ENCODE measurements at places on chromosomes 6 and 20. TPM values are rescaled to one million over a fixed set of nuclear protein-coding genes. Genes with fewer than 3 reads are reported as not detected.
A peak's percentile ranks its signal among the peaks of the same experiment; 100 is the strongest.

GRCh38 chr6:115891111-115891669 lies 169.5 kb downstream of the FRK start:
- DNase-seq = peak; percentile 17

DNA sequence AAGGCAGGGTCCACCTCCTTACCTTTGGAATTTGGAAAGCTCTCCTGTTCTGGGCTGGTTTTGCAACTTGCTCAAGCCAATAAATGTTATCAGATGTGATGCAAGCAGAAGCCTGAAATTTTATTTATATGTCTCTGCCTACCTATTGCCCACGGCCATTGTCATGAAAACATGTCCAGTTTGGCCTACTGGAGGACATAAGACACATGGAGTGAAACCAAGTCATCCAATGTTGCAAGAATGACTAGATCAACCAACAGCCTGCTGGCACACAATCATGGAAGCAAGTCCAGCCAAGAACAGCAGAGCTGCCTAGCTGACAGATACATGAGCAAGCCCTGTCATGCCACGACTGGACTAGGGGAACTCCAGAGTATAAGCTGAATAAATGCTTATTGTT lies 56.7 kb upstream of the IRAK1BP1 start:
- no peak for DNase-seq

GRCh38 chr20:9565910-9566550 lies 51.6 kb downstream of the LAMP5 start:
- no peak for DNase-seq

GRCh38 chr20:3990716-3991115 lies 24.6 kb downstream of the RNF24 start:
- no peak for DNase-seq

- no peak for DNase-seq
Observed at GRCh38 chr20:13717631-13718044, 67.1 kb downstream of the ESF1 start.

DNA sequence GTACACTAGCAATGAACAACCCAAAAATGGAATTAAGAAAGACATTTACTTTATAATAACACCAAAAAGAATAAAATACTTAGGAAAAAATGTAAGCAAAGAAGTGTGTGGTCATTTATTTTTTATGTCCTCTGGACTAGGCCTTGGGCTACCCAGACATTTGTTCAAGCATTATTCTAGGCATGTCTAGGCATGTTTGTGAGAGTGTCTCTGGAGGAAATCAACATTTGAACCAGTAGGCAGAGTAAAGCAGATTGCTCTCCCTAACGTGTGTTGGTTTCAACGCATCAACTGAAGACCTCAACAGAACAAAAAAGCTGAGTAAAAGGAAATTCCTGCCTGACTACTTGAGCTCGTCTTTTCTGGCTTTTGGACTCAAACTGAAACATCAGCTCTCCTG lies 84.5 kb downstream of the ANKEF1 start:
- DNase-seq = no peak

DNA sequence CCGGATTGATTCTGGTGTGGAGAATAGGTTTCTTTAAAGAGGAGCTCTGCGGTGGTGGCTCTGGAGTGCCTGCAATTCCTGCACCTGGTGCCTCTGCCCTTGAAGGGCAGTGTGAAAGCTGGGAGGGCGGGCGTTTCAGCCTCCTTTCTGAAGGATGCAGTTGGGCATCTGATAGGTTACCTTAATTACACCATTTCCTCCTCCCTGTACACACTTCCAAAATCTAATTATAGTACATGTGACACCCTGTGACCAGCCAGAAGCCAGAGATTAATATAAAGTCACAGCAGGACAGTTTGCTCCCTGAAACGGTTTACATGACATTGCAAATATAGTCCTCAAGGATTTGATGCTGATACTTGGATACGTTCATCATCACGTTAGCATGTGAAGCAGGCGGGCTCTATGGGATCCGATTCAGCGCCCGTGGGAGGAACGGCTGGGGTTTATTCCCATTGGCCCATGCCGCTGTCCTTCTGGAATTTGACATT lies 548.2 kb downstream of the QKI start:
- DNase-seq = no peak

DNA sequence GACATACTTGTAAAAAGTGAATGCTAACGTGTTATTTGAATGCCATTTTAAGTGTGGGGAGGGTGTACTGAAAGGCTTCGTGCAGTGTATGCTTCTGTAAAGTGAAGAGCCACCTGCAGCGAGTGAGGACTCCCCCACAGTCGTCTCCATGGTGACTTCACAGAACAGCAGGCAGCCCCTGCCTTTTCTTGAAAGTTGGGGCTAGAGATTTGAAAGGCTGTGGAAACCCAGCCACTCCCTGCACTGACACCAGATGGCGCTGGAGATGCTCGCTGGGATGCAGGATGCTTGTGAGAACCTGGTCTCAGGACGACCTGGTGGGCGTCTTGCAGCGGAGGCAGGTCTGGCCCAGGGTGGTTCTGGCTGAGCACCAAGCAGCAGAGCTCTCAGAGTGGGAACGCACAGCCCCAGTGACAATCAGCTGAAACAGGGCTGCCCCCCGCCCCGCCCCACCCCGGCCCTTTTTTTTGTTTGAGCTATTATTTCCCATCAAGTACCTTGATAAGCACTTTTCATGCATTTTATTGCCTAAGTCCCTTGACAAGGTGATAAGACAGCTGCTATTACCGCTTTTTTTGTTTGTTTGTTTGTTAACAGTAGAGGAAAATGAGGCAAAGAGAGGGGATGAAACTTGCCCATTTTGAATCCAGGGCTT lies 150.3 kb downstream of the SYCP2 start:
- peak; percentile 71 for DNase-seq

DNA sequence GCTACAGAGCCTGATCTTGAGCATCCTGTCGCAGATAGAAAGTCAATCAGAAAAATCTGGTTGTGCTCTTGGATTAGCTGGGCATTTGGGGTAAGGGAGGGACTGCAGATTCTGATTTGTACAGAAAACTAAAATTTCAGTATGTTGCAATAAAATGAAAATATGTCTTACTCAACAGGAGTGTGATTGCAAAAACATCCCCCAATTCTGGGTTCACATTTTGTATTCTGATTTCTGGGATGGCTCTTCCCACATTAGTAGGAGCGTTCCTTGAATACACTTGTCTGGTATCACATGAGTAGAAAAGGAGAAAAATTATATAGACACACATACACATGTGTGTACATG lies 40.5 kb downstream of the PANK2 start:
- no peak for DNase-seq

DNA sequence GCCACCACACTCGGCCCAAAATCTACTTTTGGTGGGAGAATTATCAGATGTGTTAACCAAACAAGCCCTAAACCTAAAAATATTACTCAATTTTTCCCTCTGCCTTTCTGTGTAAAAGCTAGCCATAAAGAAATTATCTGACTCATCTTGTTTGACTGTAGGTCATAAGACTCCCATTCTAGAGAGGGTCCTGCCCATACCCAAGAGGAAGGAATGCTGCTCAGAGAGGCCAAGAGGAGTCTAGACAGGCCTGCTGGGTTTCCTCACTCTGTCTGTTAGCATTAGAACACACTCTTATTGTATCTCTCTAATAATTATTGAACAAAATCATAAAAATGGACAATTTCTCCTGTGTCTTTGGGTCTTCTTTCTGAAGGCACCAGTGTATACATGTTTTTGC lies 26.1 kb downstream of the C6orf141 start:
- DNase-seq = no peak

GRCh38 chr6:35309611-35310264 lies 12.1 kb downstream of the DEF6 start:
- no peak for DNase-seq

DNA sequence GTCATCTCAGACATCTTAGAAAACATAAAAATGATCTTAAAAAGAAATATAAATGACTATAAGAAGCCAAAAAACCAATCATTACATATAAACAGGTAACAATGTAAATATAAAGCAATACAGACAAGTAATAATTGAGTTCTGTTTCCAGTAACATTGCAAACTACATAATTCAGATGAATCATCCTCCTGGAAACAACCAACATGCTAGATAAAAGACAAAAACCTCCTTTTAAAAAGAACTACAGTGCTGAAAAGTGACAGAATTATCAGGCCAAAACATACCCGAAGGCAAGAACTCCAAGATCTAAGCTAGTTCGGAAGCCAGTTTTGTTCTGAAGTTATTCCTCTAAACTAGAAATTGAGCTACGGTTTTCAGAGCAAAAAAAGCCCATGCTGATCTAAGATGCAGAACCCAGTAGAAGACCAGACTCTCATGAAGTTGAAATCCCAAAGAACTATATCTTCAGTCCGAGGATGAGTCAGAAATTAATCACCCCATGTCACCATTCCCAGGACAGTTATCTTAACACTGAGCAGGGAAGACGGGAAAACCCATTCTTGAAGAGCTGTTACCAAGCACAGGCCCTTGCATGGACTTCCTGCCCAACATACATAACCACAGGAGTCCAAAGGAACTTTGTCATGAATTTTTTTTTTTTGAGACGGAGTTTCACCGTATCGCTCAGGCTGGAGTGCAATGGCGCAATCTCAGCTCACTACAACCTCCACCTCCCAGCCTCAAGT lies 9.8 kb downstream of the PGM3 start:
- DNase-seq = no peak

GRCh38 chr6:11232770-11233626 lies 530 bp upstream of the NEDD9 start:
- DNase-seq = peak; percentile 22

DNA sequence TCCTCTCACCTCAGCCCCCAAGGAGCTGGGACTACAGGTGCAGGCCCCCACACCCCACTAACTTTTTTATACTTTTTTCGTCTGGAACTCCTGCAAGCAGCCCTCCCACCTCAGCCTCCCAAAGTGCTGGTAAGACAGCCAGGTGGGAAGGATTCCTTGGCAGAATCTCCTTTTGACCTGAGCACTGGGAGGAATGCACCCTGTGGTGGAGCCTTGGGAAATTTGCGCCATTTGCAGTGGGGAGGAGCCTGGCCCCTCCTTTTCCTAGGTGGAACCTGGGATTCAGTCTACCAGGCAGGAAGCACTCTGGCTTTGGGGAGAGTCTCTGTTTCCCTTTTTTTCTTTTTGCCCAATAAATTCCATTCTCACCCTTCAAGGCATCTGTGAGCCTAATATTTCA lies 2.3 kb upstream of the RNGTT start:
- DNase-seq = no peak

GRCh38 chr20:44641325-44641724 lies 10.2 kb downstream of the ADA start:
- no peak for DNase-seq

GRCh38 chr6:135002229-135002844 lies 52.3 kb downstream of the HBS1L start:
- no peak for DNase-seq

GRCh38 chr6:23654745-23655144 lies 471.3 kb upstream of the NRSN1 start:
- no peak for DNase-seq

GRCh38 chr20:38982291-38982690 lies 20.1 kb downstream of the DHX35 start:
- no peak for DNase-seq

- DNase-seq = no peak
Observed at GRCh38 chr20:50223039-50224005, 32.7 kb downstream of the CEBPB start.

- no peak for DNase-seq
Observed at GRCh38 chr6:150369408-150369807, 596 bp downstream of the IYD start.

DNA sequence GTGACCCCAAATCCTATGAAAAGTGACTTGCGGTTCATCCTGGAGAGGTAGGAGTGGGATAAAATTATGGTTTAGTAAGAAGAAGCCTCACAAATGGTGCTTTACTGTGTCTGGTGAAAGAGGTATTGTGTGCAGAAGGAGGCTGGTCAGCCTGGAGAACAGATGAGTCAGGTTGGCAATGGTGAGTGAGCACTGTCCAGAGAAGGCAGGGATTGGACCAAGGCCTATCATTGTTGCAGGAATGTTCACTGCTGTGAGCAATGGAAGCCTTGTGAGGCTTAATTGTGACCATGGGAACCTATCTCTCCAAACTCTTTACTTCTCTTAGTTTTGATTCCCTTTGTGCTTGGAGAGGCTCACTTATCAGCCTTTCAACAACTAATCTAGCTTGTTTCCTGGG lies 89.0 kb upstream of the KCNK16 start:
- DNase-seq = no peak

Gene RIPPLY2
- not detected for total RNA-seq

Gene COL9A1
- total RNA-seq = not detected

Gene FOXA2
- total RNA-seq = not detected

Gene FKBP5
- total RNA-seq = 93.4 TPM

Gene NDUFAF4
- total RNA-seq = 62.5 TPM

Gene CEP85L
- 39.6 TPM for total RNA-seq

Gene ELOVL2
- total RNA-seq = not detected

Gene CST5
- total RNA-seq = not detected

Gene EIF2S2
- total RNA-seq = 164 TPM

Gene DNMT3B
- total RNA-seq = 2.9 TPM

Gene GSTA1
- not detected for total RNA-seq

Data from activated CD8-positive, alpha-beta T cell treated with anti-CD3 and anti-CD28 coated beads for 36 hours (primary cell).